ENCODE measurements at places on chromosomes 2 and 18.

GRCh38 chr18:54806526-54806925 is 21.8 kb upstream of the RAB27B start:
- no peak for DNase-seq

DNA sequence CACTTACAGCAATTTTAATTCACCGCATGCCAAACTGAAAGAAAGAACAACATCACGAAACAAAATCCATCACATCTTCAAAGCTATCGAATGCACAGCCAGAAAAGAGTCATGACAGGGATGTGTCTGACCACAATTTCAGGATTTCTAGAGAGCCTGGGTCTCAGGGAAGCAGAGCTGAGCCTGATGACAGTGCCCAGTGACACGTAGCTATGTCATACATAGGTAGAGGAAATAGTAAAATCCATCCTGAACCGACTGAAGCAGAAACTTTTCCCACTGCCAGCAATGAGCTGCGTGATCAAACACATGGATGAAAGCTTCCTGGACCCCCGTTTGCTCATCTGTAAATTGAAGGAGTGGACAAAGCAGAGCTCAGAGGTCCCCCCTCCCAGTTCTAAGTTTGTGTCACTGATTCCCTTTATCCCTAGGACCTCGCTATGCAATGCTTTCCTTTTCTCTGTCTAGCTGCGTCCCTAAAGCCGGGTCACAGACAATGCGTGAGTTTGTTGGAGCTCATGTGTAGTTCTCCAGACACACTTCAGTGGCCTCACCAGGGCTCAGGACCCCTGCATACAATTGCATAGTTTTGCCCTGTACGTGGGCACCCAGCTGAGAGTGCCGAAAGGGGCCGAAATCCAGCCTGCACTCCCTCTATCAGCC is 37.6 kb downstream of the CCBE1 start:
- no peak for DNase-seq

- no peak for DNase-seq
Observed at GRCh38 chr2:3432693-3433338, 53.3 kb downstream of the TRAPPC12 start.

- no peak for DNase-seq
Observed at GRCh38 chr2:206023183-206023582, 62.8 kb downstream of the INO80D start.

- DNase-seq: no peak
Observed at GRCh38 chr2:152611458-152612231, 105.6 kb downstream of the PRPF40A start.

DNA sequence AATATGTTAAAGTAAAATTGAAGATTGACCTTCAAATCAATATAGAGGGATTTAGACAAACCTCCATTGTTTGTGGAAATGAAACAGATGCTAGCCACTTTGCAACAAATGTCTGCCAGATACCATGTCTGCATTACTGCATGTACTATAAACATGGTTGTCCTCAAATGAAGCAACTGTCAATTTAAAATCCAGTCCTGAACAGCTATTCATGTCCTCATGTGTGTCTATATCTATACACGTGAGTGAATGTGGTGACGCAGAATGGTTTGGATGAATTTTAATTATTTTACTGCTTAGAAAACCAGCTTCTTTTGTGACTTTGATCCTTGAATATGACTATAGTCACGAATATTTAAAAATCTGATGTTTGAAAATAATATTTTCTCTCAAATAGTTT is 71.5 kb downstream of the NYAP2 start:
- no peak for DNase-seq

Measured in activated naive CD4-positive, alpha-beta T cell (primary cell).